ENCODE measurements at places on chromosomes 1 and 21.

DNA sequence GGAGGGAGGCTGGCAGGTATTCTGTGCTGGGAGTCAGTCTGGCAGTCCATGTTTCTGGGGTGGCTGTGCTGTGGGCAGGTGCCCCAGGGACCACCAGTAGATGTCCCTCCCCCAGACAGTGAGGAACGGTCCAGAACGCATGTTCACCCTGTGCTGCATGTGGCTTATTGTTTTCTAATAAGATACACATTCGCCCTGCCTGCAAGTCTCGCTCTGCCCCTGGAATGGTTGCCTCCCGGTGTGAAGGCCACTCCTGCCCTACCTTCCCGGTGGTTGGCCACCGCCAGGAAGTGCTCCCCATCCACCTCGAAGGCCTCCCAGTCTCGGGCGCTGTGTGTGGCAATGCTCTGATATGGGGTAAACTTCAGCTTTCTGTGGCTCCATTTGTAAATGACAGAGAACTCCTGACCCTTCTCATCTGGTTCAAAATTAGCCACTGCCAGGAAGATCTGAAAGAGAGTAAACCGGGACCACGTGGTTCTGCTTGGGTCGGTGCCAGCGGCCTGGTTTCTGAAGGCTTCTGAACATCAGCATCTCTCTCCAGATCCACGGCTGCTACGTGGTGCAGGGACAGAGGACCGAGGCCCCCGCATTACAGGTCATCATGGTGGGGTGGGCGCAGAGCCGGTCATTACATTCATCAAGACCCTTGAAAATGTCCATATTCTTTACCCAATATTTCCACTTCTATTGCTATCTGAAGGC lies 14.5 kb downstream of the KRTAP10-1 start:
- DNase-seq = no peak

DNA sequence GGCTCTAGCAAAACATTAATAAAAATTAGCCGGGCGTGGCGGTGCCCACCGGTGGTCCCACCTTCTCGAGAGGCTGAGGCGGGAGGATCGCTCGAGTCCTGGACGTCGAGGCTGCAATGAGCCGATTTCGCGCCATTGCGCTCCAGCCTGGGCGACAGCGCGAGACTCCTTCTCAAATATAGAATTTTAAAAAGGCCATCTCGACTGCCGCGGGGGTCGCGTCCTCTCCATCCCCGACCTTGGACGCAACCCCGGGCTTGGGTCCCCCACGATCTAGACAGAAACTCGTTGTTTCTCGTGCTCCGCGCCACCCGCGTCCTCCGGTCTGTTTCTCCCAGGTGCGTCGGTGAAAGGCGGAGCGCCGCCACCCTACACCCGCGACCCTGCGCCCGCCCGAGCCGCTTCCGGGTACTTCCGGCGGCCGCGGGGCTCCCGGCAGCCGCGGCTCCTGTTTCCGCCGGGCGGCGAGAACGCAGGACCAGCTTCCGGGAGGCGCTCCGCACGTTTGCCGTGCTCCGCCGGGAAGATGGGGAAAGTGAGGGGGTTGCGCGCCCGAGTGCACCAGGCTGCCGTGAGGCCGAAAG lies at the start of gene SLX9:
SLX9 (plus strand) TSS at position 498 of the 584 bp plus-strand sequence; CDS start at position 527, 29 bp downstream.
- peak; percentile 62 for DNase-seq

DNA sequence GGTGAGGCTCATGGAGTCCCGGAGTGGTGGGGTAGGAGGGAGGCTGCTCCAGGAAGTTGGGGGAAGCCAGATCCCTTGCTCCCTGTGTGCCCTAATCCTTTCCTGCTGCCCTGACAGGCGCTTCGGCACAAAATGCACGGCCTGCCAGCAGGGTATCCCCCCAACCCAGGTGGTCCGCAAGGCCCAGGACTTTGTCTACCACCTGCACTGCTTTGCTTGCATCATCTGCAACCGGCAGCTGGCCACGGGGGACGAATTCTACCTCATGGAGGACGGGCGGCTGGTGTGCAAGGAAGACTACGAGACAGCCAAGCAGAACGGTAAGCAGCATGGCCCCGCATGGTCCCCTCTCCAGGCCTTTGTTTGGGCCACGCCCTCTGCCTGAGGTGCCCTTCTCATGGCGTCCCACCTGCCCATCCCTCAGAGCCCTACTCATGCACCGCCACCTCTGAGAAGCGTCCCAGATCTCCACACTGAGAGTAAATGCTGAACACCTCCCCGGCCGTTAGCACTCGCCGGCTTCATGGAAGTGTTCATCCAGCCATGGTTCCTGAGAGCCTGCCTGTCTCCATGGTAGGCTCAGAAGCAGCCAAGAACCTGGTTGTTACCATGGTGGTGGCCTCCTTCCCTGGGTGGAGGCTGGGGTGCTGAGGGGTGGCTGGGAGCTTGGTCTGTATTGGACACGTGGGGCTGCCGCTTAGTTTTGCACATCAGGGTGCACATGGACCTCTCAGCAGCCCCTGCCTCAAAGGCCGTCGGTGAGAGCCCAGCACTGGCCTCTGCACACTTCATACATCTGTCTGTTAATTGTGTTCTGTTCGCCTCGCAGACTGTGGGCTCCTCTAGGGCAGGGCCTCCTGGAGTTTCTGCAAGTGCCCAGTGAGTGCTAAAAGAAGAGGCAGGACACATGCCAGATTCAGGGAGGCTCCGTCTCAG lies 36.5 kb downstream of the LHX4 start:
- DNase-seq = no peak

DNA sequence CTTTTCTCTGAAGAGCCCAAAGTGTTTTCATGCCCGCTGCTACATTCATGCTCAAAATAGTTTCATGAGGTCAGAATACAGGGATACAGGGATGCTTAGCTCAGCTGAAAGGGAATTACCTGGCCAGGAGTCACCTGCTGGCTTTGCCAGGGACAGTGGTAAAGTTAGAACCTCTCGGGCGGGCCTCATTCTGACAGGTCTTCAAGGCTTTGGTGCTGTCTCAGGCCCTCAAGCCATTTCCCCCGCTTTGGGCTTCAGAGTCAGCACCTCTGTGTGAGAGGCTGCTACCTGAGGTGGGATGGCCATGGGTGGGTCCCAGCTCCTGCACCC lies 5.5 kb downstream of the RASSF5 start:
- no peak for DNase-seq

GRCh38 chr1:59730759-59731478 lies 83.8 kb upstream of the HOOK1 start:
- no peak for DNase-seq

DNA sequence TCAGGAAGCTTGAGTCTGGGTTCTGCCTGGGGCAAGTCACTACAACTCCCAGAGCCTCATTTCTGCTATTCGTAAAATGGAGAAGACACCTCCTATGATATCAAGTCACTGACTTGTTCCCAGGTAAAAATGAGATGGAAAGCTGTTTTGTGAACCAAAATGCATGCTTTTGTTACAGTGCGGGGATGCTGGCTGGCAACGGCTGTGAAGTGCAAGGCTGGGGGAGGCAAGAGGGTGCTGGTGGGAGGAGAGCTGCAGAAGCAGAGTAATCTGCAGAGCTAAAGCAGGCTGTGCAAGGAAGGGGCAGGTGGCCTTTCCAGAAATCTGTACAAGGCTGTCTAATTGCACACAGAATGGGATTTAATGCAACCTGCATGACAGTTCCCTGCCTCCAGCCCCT lies 150.9 kb downstream of the CNIH3 start:
- no peak for DNase-seq

DNA sequence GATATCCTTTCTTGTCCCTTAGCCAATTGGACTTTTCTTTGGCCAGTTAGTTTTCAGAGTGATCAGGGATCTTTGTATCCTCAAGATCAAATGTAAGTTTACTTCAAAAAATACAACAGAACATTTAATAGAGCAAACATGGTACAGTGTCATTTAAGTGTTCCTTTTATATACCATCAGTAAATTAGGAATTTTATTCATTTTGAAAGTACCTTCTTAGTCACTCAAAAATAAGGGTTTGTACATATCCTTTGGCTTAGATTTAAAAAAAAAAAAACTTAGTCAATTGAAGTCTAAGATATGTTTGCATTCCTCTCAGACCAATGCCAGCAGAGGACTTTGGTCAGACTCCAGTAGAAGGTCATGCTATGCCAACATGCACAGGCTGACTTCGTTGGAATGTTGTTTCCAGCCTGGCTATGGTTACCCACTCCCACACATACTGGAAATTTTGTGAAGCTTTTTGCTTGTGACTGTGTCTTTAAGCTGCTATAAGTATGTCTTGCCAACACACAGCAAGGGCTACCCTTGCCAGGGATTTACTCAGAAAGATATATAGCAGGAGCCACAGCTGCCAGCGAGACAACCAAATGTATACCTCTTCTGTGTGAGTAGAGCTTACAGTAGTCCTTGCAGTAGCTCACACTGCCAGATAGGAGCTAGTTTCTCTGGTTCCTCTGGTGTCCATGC lies 81.5 kb upstream of the LRIF1 start:
- no peak for DNase-seq

GRCh38 chr1:204361341-204361771 lies 1.6 kb upstream of the PLEKHA6 start:
- DNase-seq = no peak

- no peak for DNase-seq
Observed at GRCh38 chr1:244920911-244921761, 56.8 kb upstream of the HNRNPU start.

- DNase-seq = no peak
Observed at GRCh38 chr1:233459470-233459945, 132.0 kb downstream of the MAP3K21 start.

DNA sequence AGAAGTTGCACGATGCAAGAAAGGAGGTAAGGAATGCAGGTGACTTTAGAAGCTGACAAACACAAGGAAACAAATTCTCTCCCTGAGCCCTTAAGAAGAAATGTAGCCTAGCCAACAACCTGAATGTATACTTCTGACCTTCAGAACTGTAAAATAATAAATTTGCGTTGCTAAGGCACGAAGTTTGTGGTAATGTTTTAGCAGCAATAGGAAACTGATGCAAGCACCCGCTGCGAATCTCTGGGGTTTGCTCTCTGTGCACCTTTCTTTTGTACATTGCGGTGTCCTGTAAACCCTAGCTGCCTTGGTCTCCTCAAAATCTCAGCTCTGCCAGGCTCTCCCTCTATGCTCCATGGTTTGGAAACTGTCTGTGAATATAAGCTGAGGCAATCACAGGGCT lies 15.1 kb downstream of the CD53 start:
- DNase-seq = no peak

DNA sequence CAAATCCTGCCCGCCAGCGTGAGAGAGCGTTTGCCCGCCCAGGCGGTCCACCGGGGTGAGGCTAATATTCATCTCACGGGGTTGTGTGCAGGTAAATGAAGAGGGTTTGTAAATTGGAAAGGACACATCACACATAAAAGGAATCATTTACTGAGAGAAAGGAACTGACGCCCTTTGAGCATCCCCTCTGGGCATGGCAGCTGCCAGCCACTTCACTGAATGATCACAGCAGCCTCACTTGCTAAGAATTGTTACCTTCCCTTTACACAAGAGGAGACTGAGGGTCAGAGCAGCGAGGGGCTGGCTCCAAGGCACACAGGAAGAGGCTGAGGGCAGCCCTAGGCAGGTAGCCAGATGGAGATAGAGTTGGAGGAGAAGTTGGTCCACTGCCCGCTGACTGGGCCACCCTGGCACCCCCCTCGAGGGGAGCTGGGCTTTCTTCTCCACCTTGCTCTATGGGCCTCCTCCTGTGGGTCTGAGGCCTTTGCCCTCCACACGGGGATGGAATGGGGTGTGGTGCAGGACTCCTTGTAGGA lies 96.0 kb downstream of the FOXD2 start:
- no peak for DNase-seq

DNA sequence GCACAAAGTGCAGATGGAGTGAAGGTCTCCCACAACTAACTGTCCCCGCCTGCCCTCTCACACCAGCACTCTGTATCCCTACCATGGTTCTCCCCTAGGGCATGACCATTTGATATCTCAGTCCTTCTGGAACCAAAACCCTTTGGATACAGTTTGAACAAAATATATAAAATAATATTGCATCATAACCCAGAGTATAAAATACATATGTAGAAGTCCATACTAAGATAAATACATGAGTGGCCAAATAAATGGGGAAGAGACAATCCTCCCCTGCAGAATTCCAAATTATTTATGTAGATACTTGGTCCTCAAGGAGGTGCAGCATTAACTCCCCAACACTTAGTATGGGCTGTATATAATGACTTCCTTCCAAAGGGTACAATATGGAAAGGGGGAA lies 207.4 kb downstream of the RRAGC start:
- DNase-seq = no peak

- no peak for DNase-seq
Observed at GRCh38 chr1:175818929-175819328, 75.5 kb upstream of the TNR start.

DNA sequence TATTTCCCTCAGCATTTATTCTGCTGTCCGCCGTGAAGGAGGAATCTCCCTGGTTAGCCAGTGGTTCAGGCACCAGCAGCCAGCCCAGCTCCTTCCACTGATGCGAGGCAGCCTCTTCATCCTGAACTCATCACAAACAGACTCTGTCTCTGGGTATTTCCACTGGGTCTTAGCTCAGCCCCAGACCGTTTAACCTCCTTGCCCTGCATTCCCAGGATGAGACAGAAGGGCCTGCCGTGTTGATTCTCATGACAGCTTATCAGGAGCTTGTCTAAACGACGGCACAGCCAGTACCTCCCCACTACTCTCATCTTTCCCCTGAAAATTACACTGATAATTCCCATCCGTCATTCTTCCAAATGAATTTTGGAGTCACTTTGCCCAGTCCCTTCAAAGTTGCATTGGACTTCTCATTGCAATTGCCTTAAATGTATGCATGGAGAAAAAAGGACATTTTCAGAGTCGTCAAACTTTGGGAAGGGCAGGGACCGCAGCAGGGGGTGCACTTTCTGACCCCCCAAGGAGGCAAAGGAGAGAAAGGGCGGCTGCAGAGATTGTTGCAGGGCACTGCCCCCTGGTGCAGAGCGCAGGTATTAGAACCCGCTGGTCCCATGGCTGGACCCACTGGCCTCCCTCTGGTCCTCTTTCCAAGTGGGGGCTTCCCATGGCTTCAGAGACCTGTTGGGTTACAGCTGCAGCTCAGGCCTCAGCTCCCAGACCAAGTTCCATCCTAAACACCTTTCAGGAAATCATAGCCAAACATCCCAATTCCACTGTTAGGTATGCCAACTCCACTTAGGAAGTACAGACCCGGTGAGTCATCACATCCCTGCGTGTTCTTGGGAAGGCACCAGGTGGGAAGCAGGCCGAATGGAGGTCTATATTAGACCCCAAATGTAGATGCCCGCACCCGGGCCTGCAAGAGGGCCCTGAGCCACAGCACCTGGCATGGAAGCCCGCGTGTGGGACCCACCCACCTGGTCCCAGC lies 3.7 kb upstream of the MEGF6 start:
- no peak for DNase-seq

DNA sequence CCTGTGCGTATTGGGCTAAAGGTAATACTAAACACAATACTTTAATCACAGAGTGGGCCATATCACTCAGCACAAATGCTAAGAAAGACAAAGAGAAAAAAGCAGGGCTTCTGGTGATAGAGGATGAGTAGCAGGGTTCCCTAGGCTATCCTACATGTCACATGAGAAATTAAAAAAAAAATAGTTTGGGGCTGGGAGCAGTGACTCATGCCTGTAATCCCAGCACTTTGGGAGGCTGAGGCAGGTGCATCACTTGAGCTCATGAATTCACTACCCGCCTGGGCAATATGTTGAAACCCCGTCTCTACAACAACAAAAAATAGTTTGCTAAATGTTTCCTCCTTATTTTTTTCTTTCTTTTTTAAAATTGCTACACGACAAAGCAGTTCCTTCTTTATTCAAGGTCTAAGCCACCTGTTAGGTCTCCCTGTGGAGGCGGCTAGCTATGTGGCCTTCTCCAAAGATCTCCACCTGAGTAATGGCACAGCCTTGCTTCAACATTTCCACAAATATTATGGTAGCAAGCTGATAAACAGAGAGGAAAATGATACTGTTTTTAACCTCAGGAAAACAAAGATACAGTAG lies 1.5 kb downstream of the ENSA start:
- DNase-seq = no peak

Measured in stimulated activated CD8-positive, alpha-beta memory T cell treated with anti-CD3 and anti-CD28 coated beads, Interleukin-2, amount 100 ng/mL, for 1 hour (primary cell).